HFFc6 (cell line): ENCODE measurements at places on chromosomes 2 and 18. TPM values are rescaled to one million over a fixed set of nuclear protein-coding genes. Genes with fewer than 3 reads are reported as not detected.

MYL1 gene
- total RNA-seq = not detected in 3 replicates

- no peak for DNase-seq
- no peak overlapping the region for H3K27ac ChIP-seq
- peaks cover 22% of the 10 kb centered on the region for H3K4me1 ChIP-seq
Measured at GRCh38 chr2:58120626-58121229, 74.1 kb downstream of the VRK2 start.

DNA sequence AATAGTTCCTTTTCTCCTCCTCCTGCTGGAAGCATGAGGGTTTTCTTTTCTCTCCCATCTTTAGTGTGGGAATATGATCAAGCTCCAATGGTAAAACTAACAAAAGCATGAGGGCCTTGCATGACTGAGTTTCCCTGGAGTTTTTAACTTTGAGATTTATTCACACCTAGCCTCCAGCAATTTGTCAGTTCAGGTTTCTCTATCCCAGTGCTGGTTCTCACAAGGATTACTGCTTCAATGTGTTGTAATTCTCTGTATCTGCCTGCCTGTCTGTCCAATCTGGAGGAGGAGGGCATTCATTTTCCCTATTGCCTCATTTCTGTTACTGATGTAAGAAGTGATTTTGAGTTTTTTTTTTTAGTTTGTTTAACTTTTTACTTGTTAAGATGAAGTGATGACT, 57.6 kb upstream of the RPRM start:
- no peak overlapping the region for H3K27ac ChIP-seq
- no peaks in the 10 kb centered on the region for H3K4me1 ChIP-seq
- H3K36me3 ChIP-seq = no peaks in the 10 kb centered on the region
- H3K4me3 ChIP-seq = no peak overlapping the region
- no peaks in the 10 kb centered on the region for H3K27me3 ChIP-seq

DNA sequence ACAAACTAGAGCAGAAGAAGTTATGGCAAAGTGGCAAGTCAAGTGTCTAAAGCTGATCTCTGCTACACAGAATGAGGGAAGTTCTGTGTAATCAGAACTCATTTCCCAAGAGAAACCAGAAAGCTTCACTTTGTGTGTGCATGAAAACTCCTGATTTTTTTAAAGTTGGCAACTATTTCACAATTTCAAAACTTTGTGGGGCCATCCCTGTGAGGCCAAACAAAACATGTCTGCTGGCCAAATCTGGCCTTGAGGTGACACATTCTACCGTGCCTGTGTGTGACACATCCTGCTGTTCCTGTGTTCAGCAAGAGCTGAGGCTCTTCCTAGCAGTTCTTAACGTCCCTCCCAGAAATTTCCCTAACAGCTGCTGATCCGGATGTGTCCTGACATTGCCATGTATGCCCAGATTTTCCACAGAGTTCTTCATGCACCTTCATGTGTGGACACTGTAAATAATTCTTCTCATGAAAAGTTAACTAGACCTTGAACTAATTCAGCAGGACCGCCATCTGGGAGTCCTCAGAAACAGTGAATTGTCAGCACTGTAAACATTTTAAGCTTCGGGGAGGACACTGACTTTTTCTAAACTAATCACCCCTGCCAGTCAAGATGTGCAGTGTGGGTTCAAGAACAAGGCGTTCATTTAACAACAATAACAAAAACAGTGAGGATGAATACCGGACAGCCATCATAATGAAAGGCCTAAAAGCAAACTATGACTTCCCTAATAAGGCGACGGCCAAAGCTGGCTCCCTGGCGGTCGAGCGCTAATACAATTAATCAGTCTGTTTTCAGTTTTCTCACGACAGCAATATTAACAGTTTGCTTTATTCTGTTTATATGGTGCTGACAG, 99.0 kb downstream of the PLEKHM3 start:
- no peaks in the 10 kb centered on the region for H3K27me3 ChIP-seq
- peaks cover 16% of the 10 kb centered on the region for H3K4me1 ChIP-seq
- peak overlapping the region; percentile 69 for H3K27ac ChIP-seq
- peak; percentile 76 for DNase-seq
